ENCODE measurements at places on chromosomes 16 and 17.
A peak's percentile ranks its signal among the peaks of the same experiment; 100 is the strongest.

DNA sequence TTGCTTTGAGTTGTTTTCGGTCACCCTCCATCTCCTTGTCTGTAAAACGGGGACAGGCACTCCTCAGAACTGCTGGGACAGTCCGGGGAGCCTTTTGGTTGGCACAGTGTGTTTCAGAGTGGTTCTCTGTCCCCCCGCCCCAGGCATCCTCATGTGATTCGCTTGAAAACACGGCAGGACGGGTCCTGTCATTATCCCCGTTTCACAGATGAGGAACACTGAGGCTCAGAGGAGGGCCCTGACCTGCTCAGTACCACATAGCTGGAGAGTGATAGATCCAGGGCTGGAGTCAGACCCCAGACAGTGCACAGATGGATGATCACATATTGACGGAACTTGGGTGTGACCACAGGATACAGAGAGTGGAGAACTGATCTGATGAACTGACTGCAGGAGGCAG is 13.5 kb upstream of the ADGRG1 start:
- DNase-seq, result no peak

DNA sequence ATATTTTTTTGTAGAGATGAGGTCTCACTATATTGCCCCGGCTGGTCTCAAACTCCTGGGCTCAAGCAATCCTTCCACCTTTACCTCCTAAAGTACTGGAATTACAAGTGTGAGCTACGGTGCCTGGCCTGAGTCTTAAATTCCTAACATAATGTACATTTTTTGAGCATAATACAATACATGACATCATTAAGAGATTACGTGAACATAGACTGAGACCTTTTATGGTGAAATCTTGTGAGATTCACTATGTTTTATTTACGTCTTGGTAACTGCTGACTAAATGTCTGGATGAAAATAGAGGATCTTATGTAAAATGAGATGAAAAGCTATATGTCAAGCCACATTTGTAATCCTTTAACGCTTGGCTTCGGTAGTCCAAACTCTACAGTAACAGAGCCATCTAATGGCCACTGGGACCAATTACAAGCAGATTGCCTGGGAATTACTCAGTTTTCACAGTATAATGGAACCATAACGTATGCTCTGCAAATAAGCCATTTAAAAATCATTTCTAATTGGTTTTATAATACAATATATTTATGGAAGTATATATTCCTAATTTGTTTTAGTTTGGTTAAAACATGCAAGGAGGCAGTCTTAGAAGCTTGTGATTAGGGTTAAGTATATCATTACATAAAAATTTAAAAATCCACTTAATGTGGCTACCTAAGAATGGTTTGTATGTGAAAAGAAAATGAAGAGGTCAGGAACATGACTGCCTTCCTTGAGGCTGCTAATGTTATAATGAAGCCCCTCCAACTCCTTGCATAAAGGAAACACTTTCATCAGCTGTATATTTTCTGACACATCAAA is 8.1 kb upstream of the EFCAB13 start:
- DNase-seq, result no peak

DNA sequence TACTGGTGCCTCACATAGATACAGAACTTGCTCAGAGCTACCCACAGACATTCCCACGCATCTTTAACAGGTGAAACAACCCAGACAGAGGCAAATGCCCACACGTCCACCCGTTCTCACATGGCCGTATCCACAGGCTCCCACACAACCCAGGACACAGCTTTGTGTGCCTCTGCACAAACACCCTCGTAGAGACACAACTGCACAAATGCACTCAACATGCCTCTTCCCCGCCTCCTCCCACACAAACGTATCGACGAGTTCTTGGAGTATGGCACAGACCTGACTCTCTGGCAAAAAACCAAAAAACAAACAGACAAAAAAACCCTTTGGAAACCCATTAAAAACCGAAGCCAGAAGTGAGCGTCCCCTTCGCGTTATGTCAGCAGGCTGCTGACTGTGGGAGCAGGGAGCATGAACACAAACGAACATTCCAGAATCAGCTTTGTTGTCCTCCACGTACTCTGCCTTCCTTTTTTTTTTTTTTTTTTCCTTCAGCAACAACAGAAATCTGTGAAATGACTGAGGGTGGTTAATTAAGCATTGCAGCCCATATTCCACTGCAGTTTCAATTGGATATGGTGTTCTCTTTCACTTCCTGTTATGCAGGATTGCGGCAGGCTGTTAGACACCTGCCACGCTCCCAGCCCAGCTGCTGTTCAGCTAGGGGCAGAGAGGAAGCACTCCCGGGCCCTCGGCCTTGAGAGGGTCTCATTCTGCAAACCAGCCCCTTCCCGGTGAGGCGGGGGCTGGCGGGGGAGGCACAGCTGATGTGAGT is 313.7 kb downstream of the MAF start:
- peak; percentile 14 for DNase-seq

DNA sequence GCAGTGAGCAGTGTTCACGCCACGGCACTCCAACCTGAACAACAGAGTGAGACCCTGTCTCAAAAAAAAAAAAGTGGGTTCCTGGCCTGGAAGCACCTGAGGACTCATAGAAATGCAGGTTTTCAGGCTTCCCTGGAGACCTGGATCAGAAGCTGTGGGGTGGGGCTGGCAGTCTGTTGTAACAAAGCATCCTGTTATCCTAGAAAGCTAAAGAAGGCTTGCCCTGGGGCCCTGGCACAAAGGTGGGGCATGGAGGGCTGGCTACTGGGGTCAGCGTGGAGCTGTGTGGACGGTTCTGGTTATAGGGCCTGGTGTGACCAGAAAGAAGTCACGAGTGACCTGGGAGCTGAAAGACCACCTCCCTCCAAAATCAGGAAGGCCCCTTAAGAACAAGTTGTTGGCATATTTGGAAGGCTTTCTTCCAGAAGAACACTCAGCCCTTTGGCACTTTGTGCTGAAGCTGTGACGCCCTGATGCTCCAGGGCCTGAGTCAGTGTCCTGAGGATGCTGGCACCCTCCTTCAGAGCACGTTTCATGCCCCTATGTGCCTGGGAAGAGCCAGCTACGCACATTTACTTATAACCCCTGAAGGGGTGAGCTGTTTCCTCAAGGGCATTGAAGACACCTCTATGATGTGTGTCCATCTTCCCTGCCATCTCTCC is 6.2 kb downstream of the CRISPLD2 start:
- no peak for DNase-seq

DNA sequence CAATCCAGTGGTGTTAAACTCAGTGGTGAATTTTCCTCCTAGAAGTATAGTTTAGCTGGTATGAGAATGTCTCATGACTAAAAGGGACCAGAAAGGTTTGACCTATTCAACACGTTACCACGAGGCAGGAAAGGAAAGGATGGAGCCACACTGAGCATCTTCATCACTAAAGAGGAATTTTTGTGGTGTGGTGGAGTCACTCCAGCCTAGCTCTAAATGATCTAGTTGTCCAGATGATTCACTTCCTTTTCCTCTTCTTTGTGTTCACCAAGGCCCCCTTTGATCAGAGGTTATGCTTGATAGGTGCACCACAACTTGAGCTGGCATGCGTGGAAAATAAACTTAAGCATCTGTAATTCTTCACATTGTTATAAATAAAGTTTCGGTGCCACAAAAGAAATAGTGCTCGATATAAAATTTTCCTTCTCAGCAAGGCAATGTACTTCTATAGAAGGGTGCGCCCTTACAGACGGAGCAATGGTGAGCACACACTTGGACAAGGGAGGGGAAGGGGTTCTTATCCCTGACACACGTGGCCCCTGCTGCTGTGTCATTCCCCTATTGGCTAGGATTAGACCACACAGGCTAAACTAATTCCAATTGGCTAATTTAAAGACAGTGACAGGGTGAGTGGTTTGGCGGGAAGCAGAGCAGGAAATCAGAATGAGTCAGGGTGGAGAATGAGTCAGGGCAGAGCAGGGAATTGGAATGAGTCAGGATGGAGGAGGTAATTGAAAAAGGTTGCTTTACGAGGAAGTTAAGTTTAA is 254.6 kb downstream of the HS3ST3A1 start:
- no peak for DNase-seq

GRCh38 chr17:77887464-77888241 is 70.8 kb upstream of the TNRC6C start:
- DNase-seq, result peak; percentile 58

GRCh38 chr16:47136099-47136842 is 7.5 kb downstream of the NETO2 start:
- DNase-seq, result no peak

GRCh38 chr16:50282010-50282538 is 15.7 kb downstream of the ADCY7 start:
- DNase-seq, result no peak

DNA sequence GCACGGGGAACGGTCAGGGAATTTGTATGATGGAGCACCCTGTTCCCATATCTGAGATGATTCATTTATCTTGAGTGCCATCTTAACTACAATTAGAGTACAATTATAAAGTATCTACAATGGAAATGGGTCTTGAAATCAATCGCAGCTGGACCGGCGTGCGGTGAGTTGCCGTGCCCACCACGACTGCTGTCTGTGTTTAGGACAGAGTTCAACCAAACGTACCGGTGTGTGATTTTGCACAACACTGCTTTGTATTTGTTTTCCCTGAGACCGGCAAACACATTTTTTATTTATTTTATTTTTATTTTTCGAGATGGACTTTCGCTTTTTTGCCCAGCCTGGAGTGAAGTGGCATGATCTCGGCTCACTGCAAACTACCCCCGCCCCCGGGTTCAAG is 457.0 kb downstream of the WWOX start:
- DNase-seq, result no peak

DNA sequence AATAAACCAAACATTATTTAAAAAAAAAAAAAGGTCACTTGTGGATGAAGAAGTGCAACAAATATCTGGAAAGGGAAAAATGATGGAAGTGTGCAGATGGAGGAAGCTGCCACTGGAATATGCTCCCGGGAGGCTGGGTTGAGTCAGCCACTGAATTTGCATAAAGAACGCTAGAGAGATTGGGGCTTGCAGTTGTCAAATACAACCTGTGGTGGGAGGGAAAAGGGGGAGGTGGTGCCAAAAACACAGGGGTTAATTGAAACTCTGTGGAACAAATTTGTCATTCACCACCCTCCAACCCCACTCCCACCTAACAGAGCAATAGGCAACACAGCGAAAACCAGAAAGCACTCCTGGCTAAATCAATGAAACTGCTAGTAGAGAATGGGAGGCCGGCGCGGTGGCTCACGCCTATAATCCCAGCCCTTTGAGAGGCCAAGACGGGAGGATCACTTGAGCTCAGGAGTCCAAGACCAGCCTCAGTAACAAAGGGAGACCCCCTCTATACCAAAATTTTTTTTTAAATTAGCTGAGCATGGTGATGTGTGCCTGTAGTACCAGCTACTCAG is 37.6 kb upstream of the RPL38 start:
- DNase-seq, result no peak

DNA sequence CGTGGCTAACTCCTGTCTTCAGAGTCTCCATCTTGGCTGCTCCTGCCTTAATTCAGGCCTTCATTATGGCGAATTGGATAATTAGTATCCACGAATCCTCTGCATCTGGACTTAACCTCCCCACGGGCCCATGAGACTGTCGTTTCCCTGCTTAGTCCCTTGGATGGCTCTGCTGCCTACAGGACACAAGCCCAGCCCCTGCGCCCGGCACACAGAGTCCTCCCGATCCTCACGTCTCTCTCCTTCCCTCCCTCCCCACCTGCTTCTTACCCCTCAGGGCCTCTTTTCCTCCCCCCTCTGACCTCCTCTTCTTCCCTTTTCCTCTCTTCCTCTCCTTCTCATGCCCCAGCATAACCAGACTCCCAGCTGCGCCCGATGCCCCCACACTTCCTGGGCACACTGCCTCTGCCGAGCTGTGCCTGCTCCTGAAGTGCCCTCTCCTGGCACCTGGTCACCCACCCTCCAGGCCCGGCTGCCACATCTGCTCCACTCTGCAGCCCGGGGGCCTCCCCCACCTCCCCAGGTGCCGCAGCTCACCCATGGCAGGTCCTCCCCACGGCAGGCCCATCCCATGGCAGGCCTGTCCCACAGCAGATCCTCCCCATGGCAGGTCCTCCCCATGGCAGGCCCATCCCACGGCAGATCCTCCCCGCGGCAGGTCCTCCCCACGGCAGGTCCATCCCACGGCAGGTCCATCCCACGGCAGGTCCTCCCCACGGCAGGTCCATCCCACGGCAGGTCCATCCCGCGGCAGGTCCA is 45.9 kb downstream of the RPH3AL start:
- DNase-seq, result no peak

DNA sequence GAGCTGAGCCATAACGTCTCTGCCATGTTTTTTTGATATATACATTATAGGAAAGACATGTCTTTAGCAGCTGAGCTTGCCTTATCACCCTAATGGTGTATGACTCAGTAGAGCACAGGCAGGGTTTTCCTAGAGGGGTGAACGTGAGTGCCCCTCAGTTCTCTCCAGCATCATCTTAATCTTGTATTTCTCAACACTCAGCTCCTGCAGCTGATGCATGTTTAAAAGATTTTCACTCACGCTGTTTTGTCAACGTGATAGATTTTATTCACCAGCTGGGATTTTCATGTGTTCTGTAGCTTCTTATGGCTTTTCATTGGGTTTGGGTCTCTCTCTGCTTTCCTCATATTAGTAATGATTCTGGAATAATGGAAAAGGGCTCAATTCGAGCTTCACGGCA is 186.0 kb upstream of the PMFBP1 start:
- DNase-seq, result no peak

DNA sequence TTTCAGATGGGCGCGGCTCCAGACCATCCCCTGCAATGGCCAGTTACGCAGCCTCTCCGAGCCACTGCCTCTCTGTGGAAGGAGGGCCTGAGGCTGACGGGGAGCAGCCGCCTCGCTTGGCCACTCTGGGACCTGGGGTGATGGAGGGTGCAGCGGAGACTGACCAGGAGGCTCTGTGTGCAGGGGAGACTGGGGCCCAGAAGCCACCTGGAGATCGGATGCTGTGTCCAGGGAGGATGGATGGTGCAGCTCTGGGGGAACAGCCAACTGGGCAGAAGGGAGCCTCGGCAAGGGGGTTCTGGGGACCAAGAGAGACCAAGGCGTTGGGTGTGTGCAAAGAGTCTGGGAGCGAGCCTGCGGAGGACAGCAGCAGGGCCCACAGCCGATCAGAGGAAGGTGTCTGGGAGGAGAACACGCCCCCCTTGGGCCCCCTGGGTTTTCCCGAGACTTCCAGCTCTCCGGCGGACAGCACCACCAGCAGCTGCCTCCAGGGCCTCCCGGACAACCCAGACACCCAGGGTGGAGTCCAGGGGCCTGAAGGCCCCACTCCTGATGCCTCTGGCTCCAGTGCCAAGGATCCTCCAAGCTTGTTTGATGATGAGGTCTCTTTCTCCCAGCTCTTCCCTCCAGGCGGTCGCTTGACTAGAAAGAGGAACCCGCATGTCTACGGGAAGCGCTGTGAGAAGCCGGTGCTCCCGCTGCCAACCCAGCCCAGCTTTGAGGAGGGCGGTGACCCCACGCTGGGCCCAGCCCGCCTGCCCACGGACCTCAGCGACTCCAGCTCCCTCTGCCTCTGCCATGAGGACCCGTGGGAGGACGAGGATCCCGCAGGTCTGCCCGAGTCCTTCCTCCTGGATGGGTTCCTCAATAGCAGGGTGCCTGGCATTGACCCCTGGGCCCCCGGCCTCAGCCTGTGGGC is 17.4 kb upstream of the ZFPM1 start:
- DNase-seq, result no peak

GRCh38 chr16:1541293-1542165 is 8.1 kb downstream of the TMEM204 start:
- no peak for DNase-seq

- DNase-seq, result no peak
Observed at GRCh38 chr17:4734857-4735475, 3.7 kb downstream of the MED11 start.

All from occipital lobe (tissue), 3 donors.